ENCODE measurements at places on chromosomes 2 and 18. TPM values are rescaled to one million over a fixed set of nuclear protein-coding genes. Genes with fewer than 3 reads are reported as not detected.

GRCh38 chr2:217638031-217638430, 364.8 kb downstream of the TNS1 start:
- DNase-seq = peak; percentile 61

GRCh38 chr2:96949701-96950350, 36.6 kb downstream of the FAM178B start:
- no peak for DNase-seq

DNA sequence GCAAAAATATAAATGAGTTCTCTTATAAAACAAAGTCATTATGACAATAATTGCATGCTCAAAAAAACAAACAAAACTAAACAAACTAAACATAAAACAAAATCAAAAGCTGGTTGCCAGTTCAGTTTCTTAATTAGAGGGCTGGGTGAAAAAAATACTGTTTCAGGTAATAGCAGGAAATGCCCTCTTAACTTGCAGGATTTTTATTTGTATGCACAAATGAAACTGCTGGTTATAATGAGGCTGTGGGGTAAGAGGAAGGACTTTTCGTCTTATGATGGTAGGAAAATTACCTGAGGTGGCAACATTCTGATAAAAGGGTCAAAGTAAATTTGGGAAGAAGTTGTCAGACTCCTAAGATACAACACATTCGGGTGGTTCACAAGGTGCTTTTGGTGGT, 21.5 kb upstream of the CDKL4 start:
- DNase-seq = no peak

GRCh38 chr18:9526458-9526857, 51.1 kb downstream of the RALBP1 start:
- DNase-seq = no peak

GRCh38 chr2:11997142-11997541, 250.7 kb downstream of the LPIN1 start:
- no peak for DNase-seq

GRCh38 chr18:77551055-77551454, 301.4 kb downstream of the GALR1 start:
- no peak for DNase-seq

- no peak for DNase-seq
Measured at GRCh38 chr2:33312355-33312754, 164.1 kb upstream of the RASGRP3 start.

GRCh38 chr2:174343343-174343622, 8.5 kb downstream of the SP9 start:
- DNase-seq = no peak

- DNase-seq = no peak
Measured at GRCh38 chr2:54898456-54899226, 151.6 kb downstream of the RTN4 start.

DNA sequence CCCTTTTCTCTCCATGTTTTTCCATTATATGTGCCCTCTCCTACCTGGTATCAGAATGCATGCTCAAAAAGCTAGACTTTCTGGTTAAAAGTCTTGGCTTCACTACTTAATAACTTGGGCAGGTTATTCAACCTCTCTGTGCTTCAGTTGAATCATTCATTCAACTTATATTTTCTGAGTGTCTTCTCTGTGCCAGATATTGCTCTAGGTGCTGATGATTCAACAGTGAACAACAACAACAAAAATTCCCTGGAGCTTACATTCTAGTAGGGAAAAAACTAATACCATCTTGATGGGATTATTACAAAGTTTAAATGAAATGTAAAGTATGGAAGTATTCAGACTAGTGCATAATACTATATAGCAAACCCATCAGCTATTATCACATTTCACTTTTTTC, 55.2 kb downstream of the SOS1 start:
- no peak for DNase-seq

GRCh38 chr2:237407700-237408099, 6.3 kb downstream of the COL6A3 start:
- DNase-seq = no peak

DNA sequence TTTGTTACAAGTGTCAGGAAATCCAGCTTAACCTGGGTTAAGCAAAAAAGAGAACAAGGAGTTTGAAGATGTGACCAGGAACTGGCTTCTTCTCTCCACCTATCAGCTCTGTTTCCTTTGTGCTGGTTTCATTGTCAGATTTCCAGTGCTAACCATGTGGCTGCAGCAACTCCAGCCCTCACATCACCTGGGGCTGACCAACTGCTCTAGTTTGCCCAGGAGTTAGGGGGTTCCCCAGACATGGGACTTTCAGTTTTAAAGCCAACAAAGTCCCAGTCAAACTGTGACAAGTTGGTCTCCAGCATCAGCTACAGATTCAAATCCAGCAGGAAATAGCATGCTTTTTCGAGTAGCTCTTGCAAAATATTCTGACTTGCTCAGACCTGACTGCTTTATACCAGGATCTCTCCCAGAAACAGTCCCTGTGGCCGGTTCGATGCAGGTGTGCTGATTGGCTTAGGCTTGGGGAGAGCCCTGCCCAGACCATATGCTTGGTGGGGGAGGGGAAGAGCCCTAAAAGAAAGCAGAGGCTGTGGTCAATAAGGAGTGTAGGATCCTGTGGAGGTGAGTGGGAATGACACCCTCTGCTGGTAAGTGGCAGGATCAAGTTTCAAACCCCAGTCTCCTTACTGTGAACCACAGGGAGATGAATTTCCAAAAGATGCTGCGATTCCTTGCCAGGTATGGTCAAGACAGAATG, 49.5 kb downstream of the KCNE4 start:
- DNase-seq = peak; percentile 24

DNA sequence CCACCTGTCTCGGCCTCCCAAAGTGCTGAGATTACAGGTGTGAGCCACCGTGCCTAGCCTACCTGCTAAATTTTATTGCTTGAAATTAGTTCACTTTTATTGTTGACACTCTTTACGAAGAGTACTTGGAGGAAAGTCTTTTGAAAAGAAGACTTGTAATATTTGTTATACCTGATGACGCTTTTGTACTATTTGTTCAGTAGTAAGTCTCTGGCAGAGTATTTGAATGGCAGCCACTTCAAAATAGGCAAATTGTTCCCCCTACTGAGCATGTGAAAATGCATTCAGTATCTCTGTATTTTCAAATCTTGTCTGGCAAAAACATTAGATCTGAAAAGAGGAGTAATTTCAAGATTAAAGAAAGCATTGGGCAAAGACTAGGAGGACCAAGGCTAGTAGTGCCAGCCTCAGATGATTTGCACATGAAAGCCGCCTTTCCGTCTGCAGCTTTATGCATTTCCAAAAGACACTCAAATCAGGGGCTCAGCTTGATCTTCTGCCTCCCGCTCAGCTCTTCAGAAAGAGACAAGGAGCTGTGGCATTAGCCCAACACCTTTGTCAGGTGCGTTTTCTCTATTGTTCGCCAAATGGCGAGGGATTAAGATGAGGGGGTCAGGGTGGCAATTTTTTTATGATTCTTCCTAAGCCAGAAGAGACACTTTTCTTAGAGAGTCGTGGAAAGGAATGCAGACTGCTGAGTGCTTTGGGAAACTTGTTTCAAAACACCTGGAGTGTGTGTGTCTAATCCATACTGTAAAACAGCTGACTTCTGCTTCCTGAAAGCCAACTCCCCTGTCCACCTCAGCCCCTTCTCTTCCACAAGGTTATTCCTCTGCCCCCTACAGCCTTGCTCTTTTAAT, 18.8 kb upstream of the FOXI3 start:
- DNase-seq = no peak

DNA sequence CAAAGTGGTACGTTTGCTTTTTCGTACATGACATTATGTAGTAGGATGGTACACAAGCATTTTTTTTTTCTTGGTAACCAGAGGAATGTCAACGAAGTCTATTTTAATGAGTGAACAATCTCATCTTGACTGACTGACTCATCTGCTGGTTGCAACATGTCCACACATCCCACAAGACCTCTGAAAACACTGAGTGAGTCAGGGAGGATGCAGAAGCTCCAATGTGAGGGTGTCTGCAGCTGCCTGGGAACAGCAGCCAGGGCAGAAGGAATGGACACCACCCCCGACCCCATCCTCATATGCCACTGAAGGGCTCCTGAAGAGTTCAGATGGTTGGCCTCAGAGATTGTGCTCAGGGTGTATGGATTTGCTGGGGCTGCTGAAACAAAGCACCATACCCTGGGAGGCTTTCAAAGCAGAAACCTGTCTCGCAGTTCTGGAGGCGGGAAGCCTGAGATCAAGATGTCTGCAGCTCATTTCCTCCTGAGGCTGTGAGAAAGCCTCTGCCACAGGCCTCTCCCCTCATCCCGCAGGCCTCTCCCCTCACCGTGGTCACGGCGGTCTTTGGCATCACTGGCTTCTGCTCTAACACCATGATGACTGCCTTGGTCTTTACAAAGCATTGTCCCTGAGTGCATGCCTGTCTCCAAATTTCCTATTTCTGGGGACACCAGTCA, 124.6 kb downstream of the LRATD1 start:
- DNase-seq = peak; percentile 95

The TUBB8B gene
- not detected for total RNA-seq

The CNDP2 gene
- total RNA-seq = 66.5 TPM

The SERPINB3 gene
- not detected for total RNA-seq

The CCDC141 gene
- total RNA-seq = 32.4 TPM

The TTC39C gene
- 14.8 TPM for total RNA-seq
